ENCODE measurements at places on chromosomes 1 and 21.

DNA sequence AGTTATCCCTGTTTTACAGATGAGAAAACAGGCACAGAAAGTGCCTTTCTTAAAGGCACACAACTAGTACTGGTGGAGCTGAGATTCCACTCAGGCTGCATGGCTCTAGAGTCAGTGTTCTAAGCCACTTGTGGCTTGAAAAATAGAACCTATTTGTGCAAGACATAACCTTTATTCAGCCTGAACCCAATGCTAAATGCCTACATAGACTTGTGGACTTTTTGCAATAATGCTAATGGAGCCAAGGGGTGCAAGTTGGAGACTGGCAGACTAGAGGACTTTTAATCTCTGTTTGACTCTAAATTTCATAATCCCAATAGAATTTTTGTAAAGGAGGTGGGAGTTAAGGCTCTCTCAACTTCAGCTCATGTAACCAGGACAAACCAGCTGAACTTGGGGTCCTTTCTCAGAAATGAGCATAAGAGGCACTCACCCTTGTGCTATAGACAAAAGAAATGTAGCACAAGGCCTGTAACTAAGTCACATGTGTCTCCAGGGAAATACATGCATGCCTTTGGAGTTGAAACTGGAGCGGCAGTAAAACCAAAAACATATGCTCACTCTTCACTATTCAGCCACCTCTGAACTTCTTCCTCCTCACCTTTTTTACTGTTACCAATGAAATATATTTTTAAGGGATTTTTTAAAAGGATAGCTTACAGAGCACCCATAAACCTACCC, 43.0 kb upstream of the AK4 start:
- DNase-seq, result no peak

GRCh38 chr1:58620926-58621325, 43.9 kb upstream of the TACSTD2 start:
- no peak for DNase-seq

- no peak for DNase-seq
These were observed 41.7 kb downstream of the GABPA start for GRCh38 chr21:25776440-25776839.

DNA sequence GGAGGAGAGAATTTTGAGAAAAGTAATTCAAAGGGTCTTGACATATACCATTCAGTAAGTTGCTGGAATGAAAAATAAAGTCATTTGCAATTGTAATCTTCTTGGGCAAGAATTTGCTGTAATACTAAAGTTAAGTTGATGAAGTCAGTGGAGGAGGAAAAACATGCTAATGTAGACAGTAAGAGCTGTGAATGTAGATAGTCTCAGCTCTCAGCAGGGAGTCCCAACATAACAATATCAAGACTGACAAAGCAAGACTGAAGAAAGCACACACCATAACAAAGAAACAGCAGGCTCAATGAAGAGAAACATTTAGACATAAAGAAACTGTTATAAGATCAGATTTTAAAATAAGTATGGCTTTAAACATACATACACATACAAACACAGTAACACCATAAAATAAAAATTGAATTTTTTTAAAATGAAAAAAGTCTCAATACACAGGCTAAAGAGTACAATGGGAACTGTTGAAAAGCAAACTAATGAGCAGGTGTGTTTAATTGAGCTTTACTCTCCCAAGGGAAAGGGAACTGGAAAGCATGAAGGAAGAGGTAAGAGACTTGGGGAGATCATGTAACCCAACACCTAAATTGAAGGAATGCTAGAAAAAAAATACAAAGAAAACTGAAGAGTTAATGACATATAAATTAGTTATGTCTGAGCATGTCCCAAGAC, 336.3 kb upstream of the NCAM2 start:
- no peak for DNase-seq

DNA sequence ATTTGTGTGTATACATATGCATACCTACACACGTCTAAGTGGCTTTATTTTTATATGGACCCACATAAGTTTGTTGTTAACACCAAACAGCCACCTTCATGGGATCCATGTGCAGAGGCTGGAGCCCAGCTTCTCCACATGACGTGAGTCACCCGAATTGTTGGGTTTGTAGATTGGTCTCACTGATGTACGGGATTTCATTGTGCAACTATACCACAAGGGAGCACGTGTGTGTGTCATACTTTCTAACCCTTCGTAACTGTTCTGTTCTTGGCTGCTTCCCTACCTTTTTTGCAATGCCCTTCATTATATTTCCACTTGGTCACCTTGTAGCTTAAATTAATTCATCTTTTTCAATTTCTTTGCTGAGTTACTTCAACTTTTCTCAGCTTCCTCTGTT, 21.0 kb downstream of the SPRTN start:
- no peak for DNase-seq

GRCh38 chr1:157279138-157279801, 141.1 kb upstream of the ETV3 start:
- DNase-seq, result no peak
